ENCODE measurements at places on chromosomes 12 and 14.
A peak's percentile ranks its signal among the peaks of the same experiment; 100 is the strongest.

- DNase-seq = no peak
Measured at GRCh38 chr14:81371802-81372201, 28.3 kb downstream of the STON2 start.

DNA sequence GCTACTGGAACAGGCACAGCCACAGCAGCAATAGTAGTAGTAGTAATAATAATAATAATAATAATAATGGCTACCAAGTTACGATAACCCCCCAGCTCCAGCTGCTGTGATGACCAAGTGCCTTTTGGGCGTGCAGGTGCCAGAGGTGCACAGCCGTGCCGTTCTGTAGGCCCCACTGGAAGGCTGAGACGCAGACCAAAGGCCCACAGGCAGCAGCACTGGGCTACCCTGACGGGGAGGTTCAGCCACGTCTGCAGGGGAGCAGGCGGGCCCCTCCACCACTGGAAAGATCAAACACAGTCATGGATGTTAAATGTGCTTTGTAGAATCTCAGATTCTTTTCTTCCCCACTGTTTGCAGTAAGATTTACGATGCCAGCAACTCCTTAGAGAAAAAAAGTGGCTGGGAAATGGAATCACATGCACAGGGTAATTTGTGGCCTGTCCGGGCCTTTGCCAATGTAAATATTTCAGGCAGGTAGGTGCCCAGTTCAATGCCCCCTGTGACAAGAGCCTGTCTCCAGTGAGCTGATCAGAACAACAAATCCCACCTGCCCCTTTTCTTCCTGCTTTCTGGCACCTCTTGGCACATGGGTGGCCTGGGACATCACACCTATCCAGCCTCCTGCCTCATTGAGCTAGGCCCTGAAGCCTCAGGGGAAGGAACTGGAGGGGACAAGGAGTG lies 32.6 kb downstream of the CCDC85C start:
- DNase-seq = peak; percentile 59

GRCh38 chr14:104865631-104866441 lies 768 bp downstream of the CEP170B start:
- no peak for DNase-seq

DNA sequence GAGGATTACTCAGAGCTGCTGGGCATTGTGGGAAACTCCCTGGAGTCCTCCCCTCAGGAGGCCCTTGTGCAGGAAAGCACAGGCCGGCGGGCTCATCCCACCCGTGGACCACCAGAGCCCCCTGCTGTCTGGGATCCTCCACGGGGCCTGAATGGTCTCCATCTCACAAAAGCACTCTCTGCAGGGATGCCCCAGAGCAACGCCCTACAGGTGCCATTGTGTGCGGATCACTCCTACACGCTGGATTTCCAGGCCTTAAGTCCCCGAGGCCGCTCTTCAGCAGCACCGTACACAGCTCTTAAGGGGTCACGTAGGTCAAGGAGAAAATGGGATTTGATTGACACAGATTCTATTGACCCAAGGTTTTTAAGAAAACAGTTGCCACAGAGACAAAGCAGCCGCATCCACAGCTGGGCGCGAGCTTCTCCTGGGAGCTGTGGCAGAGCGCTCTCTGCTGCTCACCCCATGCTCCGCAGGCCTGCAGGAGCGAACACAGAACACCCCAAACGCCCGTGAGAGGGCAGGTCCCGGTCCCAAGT lies 36.7 kb upstream of the RIMBP2 start:
- DNase-seq = peak; percentile 56

DNA sequence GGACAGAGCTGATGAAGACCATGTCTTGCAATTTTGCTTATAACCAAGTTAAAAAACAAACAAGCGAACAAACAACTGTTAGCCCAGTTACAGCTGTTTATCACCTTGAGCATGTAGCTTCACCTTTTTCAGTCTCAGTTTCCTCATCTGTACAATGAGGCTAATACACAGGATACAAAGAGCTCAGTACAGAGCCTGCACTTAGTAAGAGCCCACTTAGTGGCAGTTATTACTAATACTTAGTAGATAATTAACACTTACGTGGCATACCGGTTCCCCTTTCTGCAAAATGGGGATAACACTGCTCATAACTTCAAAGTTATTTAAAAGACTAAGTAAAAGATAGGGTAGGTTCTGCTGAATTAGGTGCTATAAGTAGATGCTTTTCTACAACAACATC lies 228.0 kb downstream of the MON2 start:
- no peak for DNase-seq

DNA sequence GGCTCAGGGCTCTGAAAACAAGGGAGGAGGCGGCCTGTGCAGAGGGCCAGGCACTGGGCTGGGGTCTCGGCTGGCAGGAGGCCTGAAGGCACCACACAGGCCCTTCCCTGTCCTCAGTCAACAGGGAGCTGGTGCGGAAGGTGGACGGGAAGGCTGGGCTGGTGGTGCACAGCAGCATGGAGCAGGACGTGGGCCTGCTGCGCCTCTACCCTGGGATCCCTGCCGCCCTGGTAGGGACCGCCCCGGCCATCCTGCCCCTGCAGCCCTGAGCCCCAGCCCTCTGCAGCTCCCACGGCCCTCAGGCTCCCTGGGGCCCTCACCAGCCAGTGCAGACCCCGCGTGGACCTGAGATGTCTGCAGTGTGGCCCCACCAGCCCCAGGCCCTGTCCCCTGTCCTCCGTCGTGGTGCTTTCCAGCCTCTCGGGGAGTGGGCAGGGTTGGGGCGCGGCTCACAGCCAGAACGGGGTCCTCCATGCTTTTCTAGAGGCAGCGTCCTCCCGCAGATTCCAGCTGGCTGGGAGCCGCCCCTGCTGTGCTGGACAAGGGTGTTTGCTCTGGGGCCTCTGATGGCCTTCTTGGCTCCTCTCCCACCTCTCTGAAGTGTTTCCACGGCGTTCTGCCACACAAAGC lies 18.1 kb downstream of the ASPG start:
- no peak for DNase-seq

DNA sequence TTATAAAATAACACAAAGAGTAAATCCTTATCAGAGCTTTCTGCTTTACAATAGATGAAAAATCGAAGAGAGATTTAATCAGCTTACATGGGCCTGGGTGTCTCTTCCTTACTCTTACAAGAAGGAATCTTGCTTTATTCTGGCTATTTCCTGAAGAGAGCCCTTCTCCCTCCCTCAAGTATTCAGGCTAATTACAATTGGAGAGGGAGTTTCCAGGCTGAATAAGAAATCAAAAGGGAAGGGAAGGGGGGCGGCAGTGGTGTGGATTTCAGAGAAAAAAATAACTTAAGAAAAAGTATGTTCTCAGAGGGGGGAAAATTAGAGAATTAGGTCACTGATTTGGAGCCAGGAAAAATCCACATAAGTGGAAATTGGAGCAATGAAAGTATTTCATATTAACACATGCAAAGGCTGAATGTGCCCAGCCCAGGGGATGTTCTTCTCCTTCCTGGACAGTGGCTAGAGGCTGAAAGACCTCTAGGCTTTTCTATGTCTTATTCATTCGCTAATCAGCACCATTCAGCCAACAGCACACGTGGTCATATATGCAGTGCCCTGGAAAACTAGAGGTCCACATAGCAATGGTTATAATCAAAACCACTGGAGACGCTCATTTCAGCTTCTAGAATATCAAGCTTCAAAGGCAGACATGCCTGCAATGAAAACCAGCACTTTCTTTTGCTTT lies 158.9 kb upstream of the BTG1 start:
- DNase-seq = no peak

- no peak for DNase-seq
Measured at GRCh38 chr12:5430641-5431603, 986 bp upstream of the NTF3 start.

- DNase-seq = no peak
Measured at GRCh38 chr12:21528953-21529352, 2.9 kb downstream of the SPX start.

DNA sequence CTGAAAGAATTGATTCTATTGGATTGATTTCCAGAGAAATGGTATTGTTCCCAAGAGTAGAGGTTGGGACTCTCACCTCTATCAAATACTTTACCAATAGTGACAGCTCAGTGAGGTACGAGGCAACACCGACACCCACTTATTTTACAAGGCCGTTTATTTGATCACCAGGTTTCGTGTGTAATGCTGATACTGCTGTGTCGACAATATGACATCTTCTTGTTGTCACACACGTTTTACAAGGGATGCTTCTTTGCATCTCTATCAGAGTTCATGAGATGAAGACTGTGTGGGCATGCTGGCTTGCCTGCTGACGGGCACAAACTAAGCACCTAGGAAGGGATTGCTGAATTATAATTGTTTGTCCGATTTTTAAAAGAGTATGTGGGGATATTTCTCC lies 217.8 kb upstream of the EGLN3 start:
- no peak for DNase-seq

DNA sequence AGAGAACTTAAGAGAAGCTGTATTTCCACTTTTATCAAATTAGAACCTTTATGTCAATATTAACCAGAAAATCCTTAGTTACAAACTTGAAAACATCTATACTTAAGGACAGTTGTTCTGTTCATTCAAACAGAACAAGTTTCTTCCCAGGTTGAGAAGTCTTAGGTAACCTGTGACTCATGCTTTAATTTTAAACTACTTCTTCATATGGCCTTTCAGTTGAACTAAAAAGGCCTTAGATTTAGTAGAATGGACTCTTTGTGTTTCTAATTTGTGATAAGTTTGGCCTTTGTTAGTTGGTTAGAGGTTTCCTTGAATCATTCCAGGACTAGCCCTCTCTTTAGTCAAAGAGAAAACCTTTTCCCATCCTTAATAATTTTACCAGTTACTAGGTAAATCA lies 274.2 kb downstream of the FUT8 start:
- DNase-seq = no peak

DNA sequence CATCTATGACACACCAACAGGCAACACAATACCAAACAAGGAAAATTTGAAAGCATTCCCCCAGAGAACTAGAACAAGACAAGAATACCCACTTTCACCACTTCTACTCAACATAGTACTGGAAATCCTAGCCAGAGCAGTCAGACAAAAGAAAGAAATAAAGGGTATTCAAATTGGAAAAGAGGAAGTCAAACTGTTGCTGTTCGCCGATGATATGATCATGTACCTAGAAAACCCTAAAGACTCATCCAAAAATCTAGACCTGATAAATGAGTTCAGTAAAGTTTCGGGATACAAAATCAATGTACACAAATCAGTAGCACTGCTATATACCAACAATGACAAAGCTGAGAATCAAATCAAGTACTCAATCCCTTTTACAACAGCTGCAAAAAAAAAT lies 8.1 kb upstream of the ATL1 start:
- no peak for DNase-seq

- peak; percentile 58 for DNase-seq
Measured at GRCh38 chr14:24436355-24437019, 6.1 kb downstream of the SDR39U1 start.

GRCh38 chr14:21917699-21918436 lies 244.2 kb upstream of the OR4E1 start:
- DNase-seq = peak; percentile 57

- DNase-seq = no peak
Measured at GRCh38 chr14:74691456-74691855, 21.4 kb downstream of the AREL1 start.

- no peak for DNase-seq
Measured at GRCh38 chr12:45050751-45051571, at the start of gene DBX2. Gene DBX2 (minus strand): TSS chr12:45051099. CDS start chr12:45050927, 172 bp downstream.

- no peak for DNase-seq
Measured at GRCh38 chr12:42039577-42039976, 105.1 kb downstream of the GXYLT1 start.

- DNase-seq = no peak
Measured at GRCh38 chr12:70648831-70649230, 11.6 kb upstream of the PTPRB start.

DNA sequence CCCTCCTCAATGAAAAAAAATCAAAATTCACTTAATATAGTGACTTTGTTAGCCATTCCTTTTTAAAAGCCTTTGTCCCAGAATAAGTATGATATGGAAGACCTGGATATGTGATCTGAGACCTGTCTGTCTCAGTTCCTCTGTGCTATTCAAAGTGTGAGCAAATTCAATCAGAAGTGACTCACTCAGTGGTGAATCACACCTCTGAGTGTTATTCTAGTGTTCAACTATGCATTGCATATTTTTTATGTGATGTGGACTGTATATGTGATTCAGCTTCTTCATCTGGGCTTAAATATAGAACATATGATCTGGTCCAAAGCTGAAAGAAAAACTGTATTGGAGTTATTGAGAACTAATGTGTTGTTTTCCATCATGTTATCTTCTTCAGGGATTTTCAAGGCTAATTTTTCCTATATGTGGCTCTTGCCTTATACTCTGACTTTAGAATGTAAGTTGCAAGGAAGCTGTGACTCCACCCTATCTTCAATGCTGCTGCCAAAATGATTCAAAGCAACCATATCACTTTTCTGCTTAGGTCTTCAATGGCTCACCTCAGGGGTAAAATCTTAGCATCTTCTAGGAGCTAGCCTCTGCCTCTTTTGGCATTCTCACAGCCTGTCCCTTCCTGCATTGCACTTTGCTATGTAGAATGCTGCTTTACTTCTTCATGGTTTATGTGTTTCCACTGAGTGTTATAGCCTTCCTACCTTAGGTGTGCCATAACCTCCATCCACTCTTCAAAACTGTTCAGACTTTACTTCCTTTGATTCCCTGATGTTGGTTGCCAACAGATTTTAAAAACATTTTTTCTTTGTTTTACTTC lies 169.8 kb downstream of the OTOGL start:
- DNase-seq = no peak

GRCh38 chr14:96747006-96747405 lies 50.2 kb upstream of the VRK1 start:
- DNase-seq = no peak

GRCh38 chr14:90499908-90500664 lies 103.3 kb downstream of the CALM1 start:
- DNase-seq = no peak

- no peak for DNase-seq
Measured at GRCh38 chr12:112447106-112447505, 28.4 kb downstream of the PTPN11 start.

- DNase-seq = no peak
Measured at GRCh38 chr12:85016413-85016812, 19.7 kb downstream of the TSPAN19 start.

GRCh38 chr14:72463291-72463866 lies 430.5 kb downstream of the DPF3 start:
- DNase-seq = no peak

DNA sequence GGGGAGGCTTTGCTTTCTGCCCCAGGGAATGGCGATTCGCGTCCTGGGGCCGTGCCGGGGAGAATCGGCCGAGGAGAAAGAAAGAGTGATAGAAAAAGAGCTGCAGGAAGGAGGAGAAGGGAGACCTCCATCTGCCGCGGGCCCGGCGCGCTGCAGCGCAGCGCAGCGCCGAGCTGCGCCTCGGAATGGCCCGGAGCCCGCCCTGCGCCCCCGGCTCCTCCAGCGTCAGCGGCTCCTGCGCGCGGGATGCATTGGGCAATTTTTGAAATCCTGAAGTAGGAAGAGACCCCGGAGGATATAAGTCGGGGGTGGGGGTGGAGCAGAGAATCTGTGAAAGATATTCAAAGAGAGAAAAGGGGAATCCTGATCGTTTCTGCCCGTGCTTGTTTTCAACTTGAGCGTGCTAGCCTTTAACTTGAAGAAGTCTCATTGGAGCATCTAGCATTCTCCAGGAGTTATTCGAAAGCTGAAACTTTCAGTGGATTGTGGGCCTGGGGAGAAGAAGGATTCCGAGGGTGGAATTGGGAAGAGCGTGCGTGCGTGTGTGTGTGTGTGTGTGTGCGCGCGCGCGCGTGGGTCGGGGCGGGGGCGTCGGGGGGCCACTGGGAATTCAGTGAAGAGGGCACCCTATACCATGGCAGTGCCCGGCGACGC lies 441 bp downstream of the PDE3A start:
- no peak for DNase-seq

GRCh38 chr14:71354801-71355200 lies 447.5 kb downstream of the PCNX1 start:
- no peak for DNase-seq

Measured in SHP77 (cell line).